ENCODE measurements at places on chromosomes 3 and 15.

GRCh38 chr15:47412136-47412535, 305.2 kb upstream of the SEMA6D start:
- no peak for DNase-seq

DNA sequence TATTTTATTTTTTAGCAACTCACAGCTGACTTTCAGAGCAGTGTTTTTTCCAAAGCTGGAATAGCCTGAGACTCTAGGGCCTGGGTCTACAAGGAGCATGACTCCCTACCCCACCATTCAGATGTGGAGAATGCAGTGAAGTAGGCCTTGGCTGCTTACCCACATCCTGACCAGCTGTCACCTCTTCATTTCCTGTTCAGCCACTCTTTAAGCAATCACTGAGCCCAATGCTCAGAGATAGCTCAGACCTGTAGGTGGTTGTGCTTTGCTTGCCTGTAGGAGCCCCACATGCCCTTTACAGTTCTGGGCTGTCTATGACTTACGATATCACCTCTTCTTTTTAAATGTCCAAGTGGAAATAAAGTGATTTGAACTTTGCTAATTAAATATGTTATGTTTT, 148.1 kb downstream of the NEK11 start:
- DNase-seq: no peak

DNA sequence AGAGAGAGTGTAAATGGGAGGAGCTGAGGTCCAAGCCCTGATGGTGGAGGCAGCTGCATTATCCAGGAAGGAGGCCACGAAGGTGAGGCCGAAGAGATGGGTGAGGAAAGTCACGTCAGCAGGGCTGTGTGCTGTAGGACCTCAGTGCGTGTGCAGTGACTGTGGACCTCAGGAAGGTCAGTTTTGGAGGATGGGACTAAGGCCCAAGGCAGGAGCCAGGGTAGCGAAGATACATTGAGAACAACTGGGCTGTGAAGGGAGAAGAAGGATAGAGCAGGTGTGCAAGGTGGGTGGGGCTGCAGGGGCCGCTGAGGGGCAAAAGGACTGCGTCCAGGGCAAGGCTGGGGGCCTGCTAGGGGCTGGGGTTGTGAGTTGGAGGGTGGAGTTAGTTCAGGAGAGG, 4.9 kb downstream of the KLHL40 start:
- DNase-seq: no peak

DNA sequence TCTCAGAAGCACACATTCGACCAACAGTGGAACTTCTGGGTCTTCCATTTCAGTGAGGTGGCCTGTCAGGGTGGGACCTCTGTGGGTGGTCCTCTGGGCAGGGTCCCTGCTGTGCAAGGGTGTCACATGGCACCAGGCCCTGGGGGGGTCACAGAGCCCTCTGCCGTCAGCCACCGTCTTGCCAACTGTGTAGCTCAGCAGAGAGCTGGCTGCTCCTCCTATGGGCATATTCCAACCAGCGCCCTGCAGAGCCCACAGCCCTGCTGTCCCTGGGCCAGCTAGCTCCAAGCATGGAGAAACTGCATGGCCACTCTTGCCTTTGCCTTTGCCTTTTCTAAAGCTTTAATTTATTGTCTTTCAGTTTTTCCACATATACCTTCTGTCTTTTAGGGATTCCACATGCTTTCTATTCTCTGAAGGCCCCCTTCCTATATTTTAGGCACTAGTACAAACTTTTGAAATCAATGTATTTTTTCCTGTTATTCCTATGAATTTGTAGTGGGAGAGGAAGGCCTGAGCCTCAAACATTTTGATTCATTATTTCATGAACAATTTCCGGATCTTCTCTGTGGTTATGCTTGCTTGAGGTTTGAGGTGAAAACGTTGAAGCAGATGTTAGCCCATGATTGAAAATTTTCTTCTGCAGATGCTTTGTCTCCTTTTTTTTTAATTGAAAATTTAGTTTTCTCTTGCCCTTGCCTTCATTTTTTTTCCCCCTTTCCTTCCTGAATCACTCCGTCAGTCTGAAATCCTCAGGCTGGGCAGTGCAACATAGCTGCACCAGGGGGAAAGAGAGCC, 11.7 kb downstream of the IQCF1 start:
- DNase-seq: no peak

- no peak for DNase-seq
These were observed 36.5 kb downstream of the NSUN3 start for GRCh38 chr3:94099311-94099710.

- peak; percentile 37 for DNase-seq
These were observed 663.7 kb downstream of the AGBL1 start for GRCh38 chr15:86743283-86743903.

GRCh38 chr15:98597666-98598065, 50.7 kb upstream of the IGF1R start:
- DNase-seq: no peak

DNA sequence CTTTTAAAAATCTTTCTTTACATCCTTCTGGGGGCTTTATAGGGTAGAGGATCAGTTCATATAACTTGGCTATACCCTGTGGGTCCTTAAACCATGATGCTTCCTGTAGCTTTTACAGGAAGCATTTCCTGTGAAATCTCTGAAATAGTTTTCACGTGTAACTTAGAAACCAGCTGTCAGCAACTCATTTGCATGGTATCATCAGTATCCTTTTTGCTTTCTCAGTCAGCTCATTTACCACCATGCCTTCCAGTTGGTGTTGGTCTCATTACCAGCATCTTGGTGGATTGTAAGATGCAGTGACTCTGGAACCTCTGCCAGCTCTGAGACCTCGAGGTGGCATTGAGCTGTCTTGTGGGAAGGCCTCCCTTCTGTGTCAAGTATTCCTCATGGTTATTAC, 96.7 kb upstream of the MYZAP start:
- no peak for DNase-seq

- DNase-seq: no peak
These were observed 30.1 kb upstream of the SLC24A5 start for GRCh38 chr15:48090666-48091065.

DNA sequence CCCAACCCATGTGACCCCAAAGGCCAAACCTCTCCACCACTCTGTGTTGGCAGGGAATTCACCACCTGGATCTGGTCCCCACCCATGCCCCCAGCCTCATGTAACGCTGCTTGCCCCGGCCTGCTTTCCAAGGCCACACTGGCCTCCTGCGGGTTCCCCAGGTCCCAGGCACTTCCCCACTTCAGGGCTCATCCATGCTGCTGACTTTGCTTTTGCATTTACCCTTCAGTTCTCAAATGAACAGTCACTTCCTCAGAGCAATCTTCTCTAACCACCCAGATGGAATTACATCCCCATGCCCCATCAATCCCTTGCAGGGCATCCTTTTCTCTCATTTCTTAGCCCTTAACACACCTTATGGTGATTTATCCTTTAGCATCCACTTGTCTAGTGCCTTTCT, 9.2 kb downstream of the DAPK2 start:
- no peak for DNase-seq

DNA sequence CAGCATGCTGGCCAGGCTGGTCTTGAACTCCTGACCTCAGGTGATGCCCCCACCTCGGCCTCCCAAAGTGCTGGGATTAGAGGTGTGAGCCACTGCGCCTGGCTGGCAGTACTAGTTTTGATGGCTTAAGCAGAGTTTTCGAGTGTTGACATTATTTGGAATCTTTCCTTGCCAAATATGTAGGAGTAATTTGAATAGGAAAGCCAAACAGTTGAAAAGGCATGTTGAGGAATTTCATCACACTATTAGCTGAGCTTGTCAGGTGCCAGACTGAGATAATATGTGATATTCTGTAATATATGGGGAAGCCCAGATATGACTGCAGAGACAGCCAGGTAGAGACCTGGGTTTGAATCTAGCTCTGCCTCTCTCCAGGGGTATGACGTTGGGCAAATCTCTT, 109.3 kb downstream of the SV2B start:
- DNase-seq: no peak

- DNase-seq: no peak
These were observed 175.7 kb upstream of the MDFIC2 start for GRCh38 chr3:70488131-70488530.

- no peak for DNase-seq
These were observed 27.9 kb upstream of the FAM174B start for GRCh38 chr15:92683511-92683834.

- DNase-seq: no peak
These were observed 9.7 kb downstream of the TRPM7 start for GRCh38 chr15:50676799-50677483.

DNA sequence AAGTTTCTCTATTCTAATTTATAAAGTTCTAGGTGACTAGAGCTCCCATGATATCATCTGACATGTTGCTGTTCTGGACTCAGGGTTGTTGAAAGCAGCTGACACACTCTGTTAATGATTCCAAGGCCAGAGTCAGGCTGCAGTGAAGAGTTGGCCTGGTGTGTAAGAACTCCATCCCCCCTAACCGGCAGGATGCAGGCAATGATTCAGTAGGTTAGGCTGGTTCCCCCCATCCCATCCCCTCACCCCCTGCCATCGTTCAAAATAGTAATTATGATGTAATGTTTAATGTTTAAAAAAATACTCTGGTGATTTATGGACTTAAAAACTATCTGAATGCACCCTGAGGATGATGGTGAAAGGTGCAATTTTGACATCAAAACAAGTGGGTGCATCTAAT, 4.6 kb upstream of the TRIM71 start:
- DNase-seq: no peak

DNA sequence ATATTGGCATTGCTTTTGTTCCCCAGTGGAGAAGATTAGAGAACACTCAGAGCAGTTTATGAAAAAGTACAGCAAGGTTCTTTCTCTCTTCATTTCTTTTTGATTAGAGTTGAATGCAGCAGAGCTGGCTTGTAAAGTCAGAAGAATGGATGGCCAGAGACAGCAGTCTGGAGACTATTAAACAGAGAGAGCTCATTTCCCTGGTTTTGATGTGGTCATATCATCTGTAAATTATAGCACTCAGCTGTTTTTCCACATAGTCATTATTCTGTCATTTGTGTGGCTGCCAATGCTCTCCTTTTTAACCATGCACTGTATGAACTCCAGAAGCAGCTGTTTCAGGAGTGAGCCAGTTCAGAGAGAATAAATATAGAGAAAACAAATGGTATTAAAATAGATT, 177.4 kb upstream of the CRBN start:
- no peak for DNase-seq

DNA sequence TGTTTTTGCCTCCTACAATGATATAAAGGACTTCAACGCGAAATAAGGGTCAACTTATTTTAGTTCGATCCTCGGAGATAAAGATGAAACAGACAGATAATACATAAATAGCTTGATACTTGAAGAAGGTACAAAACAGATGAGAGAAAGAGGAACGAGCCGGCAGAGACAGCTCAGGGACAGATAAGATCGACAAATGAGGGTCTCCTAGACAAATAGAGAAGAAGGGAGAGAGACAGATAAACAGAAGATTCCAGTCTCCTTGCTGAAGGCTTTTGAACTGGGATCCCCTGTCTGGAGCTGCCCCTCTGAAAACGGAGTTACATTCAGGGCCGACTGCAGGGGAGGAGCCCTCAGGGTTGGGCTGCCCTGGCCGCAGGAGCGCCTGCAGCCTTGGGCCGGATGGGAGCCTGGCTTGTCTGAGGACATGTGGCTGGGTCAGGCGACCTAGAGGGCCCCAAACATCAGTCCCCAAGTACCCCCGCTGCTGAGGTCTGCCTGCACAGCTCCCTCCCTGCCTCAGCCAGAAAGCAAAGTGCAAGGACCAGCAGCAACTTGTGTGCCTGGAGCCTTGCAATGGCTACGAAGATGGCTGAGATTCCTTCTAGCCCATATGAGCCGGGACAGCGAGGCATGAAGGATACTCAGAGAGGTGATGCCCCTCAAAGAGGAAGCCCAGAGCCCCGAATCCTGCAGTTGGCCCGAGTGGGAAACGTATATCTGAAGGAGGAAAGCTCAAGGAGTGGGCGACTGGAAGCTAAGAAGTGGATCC, 926 bp upstream of the SKOR1 start:
- DNase-seq: no peak

GRCh38 chr3:56347219-56347871, 120.9 kb downstream of the ERC2 start:
- DNase-seq: no peak

- DNase-seq: no peak
These were observed 3.8 kb downstream of the NRROS start for GRCh38 chr3:196643201-196643749.

- no peak for DNase-seq
These were observed 17.7 kb upstream of the CLSTN2 start for GRCh38 chr3:139917226-139917785.

- DNase-seq: no peak
These were observed 105.1 kb upstream of the ETV5 start for GRCh38 chr3:186213946-186214345.

DNA sequence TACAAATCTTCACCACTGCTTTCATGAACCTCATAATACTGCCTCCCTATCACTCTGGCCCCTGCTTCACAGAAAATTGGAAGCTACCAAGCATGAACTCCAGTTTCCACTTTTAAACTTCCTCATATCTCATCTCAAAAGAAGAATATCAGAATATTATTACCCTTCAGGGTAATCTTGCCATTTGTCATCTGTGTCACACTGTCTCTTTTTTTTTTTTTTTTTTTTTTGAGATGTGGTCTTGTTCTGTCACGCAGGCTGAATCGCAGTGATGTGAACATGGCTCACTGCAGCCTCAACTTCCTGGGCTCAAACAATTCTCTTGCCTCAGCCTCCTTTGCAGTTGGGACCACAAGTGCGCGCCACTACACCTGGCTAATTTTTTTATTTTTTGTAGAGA, 80.4 kb upstream of the TCF12 start:
- no peak for DNase-seq

GRCh38 chr15:74243431-74243830, 7.3 kb downstream of the CCDC33 start:
- DNase-seq: no peak

GRCh38 chr3:155182467-155182866, 102.3 kb downstream of the MME start:
- no peak for DNase-seq

DNA sequence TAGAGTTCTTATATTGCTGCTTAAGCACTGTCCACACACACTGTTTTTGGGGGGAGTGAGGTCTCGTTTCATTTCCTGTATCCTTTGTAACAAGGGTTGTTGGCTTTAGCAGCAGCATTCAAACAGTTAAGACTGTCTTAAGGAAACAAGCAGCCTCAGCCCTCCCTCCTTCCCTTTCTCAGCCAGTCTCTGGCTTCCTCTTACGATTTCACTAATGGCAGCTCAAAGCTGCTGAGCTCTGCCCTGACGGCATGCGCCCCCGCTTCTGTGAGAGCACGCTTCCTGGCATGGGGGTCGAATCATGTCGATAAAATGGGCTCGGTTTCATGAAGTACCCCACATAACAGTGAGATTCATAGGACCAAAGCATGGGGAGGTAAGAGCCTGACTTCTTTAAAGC, 105.0 kb downstream of the KLHL25 start:
- no peak for DNase-seq

GRCh38 chr3:63753995-63754394, 65.1 kb upstream of the C3orf49 start:
- DNase-seq: no peak

Data from stimulated activated CD8-positive, alpha-beta memory T cell treated with anti-CD3 and anti-CD28 coated beads, Interleukin-7, amount 100 ng/mL, for 1 hour (primary cell).